ENCODE measurements at places on chromosomes 2 and 18.

GRCh38 chr2:20349513-20349921 is 1.1 kb downstream of the PUM2 start:
- no peak for DNase-seq

- no peak for DNase-seq
Measured at GRCh38 chr2:101396316-101396717, 9.0 kb upstream of the CREG2 start.

- DNase-seq: peak; percentile 98
Measured at GRCh38 chr2:45935791-45936622, 284.5 kb downstream of the PRKCE start.

- no peak for DNase-seq
Measured at GRCh38 chr2:68907232-68907919, 36.2 kb upstream of the BMP10 start.

GRCh38 chr2:198702796-198703195 is 754.9 kb downstream of the SATB2 start:
- no peak for DNase-seq

- DNase-seq: no peak
Measured at GRCh38 chr2:160051371-160051800, 11.0 kb downstream of the PLA2R1 start.

DNA sequence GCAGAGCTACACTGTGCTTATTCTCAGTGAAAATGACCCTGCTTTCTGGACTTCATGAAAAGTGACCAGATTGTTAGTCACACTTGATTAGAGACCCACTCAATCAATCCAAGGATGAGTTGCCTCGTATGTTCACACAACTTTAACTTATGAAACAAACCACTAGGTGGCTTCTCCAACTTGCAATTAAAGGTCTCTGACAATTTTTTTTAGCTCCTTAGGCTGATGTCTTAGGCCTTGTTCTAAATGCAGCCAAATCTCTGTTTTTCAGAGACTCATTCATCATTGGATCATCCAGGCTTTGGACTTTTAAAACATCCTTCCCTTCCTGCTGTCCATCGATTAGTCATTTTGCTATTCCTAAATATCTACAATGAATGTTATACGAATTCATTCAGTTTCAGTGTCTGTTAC is 63.4 kb downstream of the MREG start:
- DNase-seq: no peak

- DNase-seq: no peak
Measured at GRCh38 chr2:190653231-190653630, 4.3 kb downstream of the NAB1 start.

Measured in tibial artery (tissue), 4 donors.